GM23338 (cell line): ENCODE measurements at places on chromosomes 5 and 9.

DNA sequence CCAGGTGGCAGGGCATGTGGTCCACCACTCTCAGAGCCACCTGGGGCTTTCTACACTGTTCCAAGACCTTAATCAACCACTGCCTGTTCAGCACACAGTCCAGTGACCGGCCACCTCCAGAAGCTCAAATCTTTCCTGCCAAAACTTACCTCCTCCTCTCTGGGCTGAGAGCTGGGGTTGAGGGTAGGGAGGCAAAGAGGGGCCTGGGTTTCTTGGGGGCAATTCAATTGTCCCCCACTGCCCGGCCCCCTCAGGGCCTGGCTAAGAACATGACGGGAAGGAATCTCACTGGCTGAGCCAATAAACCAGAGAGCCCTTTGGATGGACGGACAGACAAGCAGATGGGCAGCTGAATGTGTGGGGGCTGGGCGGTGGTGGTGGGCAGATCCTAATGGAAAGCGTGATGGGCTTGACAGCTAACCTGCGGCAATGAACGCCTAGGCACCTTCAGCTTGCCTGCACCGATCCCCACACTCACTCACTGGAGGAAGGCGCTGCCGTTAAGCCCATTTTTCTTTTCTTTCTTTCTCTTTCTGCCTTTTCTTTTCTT, 5.4 kb downstream of the NR5A1 start:
- no peak for DNase-seq

GRCh38 chr9:94120854-94121376, 36.7 kb downstream of the PTPDC1 start:
- no peak for DNase-seq

DNA sequence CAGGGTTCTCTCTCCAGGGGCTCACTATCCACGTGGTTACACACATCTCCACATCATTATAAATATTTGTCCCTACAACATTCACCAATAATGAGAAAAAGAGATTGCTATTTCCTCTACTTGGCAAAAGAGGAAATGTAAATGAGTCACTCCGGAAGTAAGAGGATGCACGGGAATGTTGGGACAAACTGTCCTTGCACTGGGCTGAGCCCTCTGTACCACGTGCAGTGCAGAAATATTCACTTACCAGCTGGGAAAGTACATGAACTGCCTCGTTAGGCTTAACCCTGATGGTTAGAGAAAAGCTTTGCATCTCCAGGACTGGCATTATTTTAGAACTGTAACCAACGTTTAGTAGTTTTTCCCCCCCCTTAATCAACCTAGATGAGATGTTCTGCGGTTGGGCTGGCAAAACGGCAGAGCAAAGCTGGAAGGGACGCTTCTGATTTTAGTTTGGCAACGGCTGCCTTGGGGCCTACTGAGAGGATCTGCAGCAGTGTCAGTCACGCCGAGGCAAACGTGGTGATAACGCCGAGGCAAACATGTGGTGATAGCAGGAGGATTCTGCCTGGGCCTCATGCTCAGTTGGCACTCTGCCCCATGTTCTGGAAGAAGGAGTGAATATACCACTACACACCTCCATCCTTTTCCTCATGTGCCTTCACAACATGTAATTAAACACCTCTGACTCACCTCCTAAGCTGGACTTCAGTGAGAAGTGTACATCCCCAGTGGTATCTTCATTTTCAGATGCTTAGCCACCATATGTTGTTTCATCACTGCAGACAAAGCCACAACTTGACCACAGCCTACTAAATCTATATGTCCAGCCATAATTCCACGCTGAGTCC, 661.4 kb upstream of the KLF4 start:
- DNase-seq = no peak

GRCh38 chr9:29575219-29575618, 2001.9 kb upstream of the C9orf72 start:
- DNase-seq = no peak

DNA sequence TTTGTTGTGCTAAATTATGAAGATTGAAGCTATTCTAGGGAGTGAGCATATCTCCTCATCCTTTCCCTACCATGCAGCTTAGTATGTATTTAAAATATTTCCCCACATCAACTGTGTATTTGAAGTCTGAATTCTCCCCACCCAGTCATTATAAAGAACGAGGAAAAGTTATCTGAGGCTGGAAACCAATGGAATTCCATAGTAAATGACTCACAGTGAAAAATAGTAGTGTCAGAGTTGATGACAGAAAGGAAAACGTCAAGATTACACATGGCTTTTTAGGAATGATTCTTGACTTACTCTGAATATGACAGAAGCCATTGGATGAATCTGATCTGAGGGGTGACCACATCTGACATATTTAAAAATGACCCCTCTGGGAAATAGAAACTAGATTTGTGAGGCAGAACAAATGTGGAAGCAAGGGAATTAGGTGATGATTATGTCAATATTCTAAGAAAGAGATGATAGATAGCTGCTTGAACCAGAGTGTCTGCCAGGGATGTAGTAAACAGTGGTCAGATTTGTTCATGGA, 1768.9 kb upstream of the CDH9 start:
- no peak for DNase-seq

GRCh38 chr9:98957826-98958225, 14.1 kb downstream of the COL15A1 start:
- no peak for DNase-seq

DNA sequence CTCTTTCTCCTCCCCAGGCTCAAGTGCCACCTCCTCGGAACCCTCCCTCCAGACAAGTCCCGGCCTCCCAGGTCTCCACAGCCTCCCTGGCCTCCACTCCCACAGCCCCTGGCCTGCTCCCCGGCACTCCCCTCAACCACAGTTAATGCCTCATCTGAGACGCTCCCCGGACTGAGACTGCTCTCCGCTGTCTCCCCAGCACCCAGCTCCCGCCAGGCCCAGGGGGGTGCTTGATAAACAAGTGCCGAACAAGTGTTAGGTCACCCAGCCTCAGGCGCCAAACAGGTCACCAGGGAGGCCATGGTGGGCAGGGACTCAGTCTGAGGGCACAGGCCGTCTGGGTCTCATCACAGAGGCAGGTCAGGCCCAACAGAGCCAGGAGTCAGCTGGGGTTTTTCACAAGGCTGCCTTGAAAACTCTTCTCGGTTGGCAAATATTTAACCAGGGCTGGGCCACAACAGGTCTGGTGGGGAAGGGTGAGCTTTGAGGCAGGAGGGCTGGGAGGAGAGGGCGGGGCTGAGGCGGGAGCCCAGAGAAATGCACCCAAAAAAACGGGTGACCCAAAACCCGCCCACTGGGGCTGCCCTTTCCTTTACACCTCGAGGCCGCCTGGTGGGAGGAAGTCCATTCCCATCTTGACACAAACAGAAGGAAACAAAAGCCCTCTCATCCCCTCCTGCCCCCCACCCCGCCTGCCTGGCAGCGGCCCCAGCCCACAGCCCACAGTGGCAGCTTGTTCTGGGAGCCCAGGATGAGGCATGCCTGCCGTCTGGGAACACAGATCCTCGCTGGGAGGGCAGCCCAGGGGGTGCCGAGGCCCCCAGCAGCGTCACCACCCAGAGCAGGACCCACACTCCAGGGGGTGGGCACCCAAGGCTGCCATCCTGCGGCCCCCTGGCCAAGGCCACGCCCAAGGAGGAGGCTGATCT, 66.6 kb upstream of the STXBP1 start:
- no peak for DNase-seq

DNA sequence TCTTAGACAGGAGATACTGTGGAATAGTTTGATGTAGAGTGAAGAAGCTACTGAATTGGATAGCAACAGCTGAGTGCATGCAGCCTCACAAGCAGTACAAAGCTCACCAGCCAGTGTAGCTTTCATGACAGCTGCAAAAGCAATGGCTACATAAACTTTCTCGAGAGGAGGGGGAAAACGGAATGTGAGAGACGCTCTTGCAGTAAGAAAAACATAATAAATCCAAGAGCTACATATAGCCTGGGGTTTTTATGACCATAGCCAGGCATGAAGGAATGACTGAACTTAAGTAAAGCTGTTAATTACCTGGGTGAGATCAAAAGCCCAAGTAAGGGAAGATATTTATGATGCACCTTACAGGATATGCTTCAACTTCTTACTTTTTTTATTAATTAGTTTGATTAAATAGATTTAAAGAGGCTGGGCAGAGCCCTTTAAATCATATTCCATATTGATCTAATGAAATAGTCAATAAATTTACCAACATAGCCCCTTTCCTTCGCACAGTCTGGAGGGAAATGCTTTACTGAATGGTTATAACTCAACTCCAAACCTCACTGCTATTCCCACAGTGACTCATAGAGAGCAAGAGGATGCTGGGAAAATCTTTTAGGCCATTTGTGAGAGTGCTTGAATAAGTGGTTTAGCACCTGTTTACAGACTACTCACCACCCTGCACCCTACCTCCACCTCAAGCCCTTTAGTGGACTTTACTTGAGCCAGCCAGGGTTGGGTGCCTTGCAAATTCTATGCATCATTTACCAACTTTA, 407.2 kb upstream of the CLINT1 start:
- no peak for DNase-seq

DNA sequence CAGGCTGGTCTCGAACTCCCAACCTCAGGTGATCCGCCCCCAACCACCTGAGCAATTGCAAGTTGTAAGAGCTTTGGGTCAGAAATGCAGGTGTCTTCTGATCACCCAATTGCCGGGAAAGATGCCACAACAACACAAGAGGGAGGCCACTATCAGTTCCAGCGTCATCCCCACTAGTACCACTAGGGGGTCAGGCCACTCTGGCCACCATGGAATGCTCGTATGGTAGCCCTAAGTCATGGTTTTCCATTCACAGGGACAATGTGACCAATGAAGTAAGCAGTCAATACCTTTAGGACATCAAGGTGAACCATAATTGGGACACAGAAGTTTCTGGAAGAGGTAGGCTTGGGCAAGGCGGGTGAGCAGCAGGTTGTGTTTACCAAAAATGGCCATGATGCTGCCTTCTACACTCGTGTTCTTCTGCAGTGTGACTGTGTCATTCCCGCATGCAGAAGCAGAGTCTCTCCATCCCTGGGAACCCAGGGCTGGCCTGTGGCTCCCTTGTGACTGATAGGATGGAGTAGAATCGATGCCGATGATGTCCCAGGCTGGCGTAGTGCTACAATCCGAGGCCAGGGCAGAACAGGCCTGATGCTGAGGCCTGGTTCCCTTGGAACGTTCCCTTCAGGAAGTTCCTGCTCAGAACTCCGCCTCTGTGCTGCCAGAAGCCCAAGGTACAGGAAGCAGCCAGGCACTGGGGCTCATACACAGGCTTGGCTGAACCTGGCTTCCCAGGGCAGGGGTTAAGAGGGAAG, 42.2 kb upstream of the ANKRD33B start:
- DNase-seq = peak; percentile 62

- DNase-seq = no peak
Observed at GRCh38 chr9:69190086-69190862, 16.2 kb downstream of the TJP2 start.

DNA sequence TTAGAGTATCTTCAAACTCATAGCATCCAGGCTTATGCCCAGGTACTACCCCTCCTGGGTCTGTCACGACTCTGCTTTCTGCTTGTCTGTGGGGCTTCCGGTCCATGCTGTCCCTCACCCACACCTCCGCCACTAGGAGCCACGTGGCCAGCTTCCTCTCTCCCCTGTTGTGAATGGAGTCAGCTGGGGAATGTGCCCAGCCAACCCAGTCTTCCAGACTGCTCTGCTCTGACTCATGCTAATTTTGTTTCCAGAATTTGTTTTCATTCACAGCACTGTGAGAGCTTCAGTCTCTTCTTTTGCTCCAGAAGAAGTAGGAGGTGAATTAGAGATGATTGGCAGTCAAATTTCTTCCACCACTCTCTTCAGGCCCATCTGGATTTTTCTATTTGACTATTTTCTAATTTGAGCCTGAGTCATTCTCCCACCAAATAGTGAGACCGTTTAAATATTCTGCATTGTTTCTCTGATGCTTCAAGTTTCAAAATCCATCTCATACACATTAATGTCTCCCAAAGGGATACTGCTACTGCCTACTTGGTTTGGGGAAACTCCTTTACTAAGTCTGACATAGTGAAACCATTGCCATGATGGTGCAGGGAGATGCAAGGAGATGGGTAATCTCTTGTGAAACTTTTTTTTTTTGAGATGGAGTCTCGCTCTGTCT, 424.1 kb upstream of the KIF2A start:
- DNase-seq = no peak
